Stimulated activated effector memory CD8-positive, alpha-beta T cell treated with anti-CD3 and anti-CD28 coated beads, Interleukin-12 subunit alpha, Interleukin-12 subunit beta, amount 100 ng/mL, for 72 hours (primary cell): ENCODE measurements at places on chromosomes 5 and 9.

DNA sequence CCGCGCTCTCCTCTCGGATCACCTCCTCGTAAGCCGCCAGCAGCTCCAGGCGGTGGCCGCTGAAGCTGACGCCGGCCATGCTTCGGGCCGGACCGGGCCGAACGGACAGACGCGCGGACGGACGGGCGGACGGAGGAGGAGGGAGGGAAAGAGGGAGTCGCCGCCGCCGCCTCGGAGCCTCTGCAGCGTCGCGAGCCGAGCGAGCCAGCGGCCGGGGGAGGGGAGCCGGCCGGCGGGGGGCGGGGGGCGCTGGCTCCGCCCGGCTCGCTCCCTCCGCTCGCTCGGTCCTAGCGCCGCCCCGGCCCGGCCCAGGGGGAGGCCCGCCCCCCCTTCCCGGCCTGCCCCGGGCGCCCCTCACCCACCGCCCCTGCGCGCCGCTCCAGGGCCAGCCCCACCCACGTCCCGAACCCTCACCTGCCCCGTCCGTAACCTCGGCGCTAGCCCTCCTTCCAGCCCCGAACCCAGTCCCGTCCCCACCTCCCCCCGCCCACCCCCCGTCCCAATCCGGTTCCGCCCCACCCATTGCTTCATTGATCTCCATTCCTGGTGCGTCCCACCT, at the start of gene DBN1:
Gene DBN1, minus strand, starts transcription at position 192 of the 559 bp plus-strand sequence. Its CDS starts 113 bp downstream, at position 79.
- DNase-seq, result no peak

DNA sequence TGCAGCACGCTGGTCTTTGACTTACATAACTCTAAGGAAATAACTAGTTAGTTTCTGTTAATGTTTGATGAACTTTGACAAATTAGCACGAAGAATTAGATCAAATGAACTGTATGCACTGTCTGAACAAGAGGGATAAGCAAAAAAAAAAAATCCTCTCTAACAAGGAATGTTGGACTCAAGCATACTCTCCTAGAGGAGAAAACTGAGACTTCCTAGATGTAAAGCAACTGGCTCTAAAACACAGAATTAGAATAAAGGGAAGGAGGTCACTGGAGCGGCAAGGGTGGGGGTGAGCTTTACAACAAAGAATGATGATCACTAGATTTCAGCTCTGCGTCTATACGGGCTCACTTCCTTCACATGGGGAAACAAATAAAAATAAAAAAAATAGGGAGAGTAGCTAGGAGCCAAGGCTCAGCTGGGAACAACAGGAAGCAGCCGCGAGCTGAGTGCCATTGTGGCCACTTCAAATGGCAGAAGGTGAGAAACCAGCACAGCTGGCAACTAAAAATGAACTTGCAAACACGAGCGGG, 48.7 kb upstream of the CEMIP2 start:
- DNase-seq, result no peak

- no peak for DNase-seq
Observed at GRCh38 chr9:136676297-136676794, 10.9 kb downstream of the AGPAT2 start.

DNA sequence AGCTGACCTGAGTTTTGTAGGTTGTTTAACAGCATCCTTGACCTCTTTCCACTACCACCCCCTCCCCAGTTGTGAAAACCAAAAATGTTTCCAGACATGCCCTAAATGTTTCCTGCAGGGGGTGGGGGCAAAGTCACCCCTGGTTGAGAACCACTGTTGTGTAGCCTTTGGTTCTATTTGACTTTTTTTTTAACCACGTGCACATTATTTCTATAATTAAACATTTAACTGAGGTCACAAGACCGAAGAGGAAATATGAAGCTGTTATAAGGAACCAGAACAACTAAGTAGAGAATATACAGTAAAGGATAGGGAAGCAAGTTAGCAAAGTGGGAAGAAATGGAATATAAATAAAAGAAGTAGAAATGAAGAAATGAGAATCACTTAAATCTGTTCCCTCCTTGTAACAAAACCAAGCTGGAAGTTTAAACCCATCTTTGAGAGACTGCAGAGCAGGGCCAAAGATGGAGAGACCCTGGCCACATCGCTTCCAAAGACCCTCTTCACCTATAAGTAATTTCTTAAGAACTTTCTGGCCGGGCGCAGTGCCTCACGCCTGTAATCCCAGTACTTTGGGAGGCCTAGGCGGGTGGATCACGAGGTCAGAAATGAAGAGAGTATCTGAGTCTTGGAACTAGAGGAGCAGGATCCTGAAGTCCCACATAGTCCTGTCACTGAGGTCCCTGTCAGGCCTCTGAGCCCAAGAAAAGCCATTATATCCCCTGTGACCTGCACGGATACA, 14.4 kb downstream of the SIT1 start:
- no peak for DNase-seq

GRCh38 chr5:141994511-141995136, 18.2 kb downstream of the GNPDA1 start:
- no peak for DNase-seq
